GM23338 (cell line): ENCODE measurements at places on chromosomes 11 and 22.

DNA sequence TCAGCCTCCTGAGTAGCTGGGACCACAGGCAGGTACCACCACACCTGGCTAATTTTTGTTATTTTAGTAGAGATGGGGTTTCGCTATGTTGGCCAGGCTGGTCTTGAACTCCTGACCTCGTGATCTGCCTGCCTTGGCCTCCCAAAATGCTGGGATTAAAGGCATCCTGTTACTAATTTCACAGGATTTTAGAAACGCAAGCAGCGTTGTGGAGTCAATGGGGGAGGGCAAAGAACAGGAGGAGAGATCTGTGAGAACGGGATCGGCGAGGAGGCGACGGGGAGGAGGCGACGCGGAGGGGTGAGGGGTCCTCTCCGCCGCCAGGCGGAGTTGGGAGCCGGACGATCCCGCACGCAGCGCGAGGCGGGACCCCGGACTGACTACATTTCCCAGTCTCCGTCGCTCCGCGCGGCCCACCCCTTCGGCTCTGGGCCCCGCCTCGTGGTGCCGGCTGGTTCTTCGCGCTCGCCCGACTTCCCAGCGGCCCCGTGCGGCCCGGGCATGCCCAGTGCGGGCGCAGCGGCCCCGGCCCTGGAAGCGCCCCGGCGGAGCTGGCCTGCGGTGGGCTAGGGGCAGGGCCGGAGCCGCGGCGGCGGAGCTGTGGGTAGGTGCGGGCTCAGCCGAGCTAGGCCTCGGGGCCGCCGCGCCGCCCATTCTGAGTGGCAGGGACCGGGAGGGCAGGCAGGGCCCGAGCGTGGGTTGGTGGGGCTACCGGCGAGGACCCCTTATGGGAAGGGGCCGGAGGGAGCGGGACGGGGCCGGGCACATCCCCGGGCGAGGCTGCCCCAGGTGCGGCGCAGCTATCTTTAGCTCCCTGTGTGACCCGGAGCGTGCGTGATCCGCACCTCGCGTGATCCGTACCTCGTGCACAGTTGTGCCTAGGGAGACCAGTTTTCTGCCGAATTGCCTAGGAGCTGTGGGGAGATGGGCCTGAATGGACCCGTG lies at the start of gene EI24:
Gene EI24 (plus strand): TSS at position 508 of the 945 bp plus-strand sequence. CDS start 3,051 bp downstream, outside the sequence.
- DNase-seq: peak; percentile 98

- DNase-seq: no peak
Measured at GRCh38 chr11:15484398-15484797, 369.7 kb downstream of the INSC start.

DNA sequence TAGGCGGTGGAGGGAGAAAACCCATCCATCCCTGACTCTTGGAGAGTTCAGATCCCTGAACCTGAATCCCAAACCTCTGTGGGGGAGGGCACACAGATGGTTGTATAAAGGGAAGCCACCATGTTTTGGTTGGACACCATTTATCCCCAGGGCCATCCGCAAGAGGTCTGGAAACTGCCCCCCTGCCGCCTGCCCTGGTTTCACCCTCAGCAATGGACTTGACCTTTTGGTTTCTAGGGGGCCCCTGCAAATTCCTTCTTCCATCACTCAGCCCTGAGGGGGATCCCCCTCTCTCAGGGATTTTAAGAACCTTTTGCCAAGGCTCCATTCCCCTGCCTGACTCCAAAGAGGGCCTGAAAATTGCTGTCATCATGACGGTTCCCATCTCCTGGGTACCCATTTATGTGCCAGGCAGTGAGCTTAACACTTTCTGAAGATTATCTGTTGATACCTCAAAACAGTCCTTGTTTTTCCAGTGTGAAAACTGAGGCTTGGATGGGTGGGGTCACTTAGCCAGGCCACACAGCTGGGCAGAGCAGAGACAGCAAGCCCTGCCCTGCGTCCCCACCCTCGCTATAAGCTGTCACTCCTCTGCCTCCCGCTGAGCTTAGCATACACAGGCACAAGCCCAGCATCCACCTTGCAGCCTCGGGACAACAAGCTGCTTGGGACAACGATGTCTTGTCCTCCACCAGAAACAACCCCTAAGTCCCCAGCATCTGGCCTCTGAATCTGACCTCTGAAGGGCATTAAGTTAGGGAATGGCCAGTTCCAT lies 33.2 kb upstream of the CRYBB3 start:
- DNase-seq: no peak

GRCh38 chr11:57314221-57314973 lies 10.4 kb downstream of the TNKS1BP1 start:
- DNase-seq: no peak
